ENCODE measurements at places on chromosomes 3 and 15.
A peak's percentile ranks its signal among the peaks of the same experiment; 100 is the strongest.

- no peak for DNase-seq
Measured at GRCh38 chr3:177538048-177538749, 340.9 kb upstream of the TBL1XR1 start.

DNA sequence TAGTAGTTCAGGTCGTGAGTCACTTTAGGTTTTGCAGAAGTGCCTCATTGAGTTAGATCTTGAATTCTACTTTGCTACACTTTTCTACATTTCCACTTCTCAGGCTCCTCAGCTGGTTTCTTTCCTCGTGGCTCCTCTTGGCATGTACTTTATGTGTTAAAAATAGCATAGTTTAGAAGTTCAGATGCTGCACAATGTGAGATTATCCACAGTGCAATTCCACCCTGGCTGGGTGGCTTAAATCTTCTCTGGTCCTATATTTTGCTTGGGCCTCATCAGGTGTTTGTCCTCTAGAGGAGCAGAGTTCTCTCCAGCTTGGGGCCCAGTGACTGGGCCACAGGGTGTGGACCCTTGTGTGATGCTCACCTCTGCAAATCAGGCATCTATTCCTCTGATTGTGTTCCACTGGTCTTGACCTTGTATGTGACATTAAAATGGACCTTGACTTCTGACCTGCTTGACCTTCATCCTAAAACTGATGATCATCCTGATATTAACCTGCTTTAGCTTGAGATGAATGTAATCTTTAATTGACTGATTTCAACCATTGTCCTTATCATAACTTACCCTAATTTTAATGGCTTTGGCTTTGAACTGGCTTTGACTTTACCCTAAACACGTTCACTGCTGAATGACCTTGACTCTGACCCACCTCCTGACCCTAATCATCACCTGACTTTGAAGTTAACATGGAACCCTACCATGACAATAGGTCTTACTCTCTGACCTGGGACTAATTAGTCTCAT is 63.9 kb upstream of the ACAD9 start:
- DNase-seq = no peak

- no peak for DNase-seq
Measured at GRCh38 chr3:113764698-113765097, 17.9 kb downstream of the ATP6V1A start.

DNA sequence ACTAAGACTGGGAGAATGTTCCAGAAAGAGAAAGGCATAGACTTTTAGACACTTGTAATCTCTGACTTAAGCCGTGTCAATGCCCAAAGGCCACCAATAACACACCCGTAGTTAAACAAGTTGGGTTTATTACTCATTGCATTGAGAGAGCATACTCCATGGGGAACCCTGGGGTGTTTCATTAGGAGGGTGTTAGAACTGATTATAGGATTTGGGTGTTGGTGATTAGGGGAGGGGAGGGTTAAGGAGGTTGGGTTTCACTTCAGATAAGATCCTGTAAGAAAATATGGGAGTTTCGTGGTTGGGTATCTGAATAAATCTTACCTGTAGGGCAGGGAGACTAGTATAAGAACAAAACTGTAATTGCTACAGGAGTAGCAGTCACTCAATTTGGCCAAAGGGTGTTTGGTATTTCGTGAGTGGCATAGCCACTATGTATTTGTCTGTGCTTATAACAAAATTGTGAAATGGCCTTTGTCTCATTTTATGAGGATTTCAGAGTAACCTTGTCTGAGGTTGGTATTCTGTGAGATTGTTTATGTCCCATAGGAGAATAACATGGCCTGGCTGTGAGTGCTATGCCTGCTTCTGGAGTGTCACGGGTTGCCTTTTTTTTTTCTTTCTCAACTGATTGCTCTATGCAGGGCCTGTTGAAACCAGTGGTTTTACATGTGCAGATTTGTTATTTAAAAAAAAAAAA is 2.9 kb downstream of the HACD3 start:
- DNase-seq = no peak

- DNase-seq = no peak
Measured at GRCh38 chr3:190865828-190866227, 3.3 kb upstream of the GMNC start.

DNA sequence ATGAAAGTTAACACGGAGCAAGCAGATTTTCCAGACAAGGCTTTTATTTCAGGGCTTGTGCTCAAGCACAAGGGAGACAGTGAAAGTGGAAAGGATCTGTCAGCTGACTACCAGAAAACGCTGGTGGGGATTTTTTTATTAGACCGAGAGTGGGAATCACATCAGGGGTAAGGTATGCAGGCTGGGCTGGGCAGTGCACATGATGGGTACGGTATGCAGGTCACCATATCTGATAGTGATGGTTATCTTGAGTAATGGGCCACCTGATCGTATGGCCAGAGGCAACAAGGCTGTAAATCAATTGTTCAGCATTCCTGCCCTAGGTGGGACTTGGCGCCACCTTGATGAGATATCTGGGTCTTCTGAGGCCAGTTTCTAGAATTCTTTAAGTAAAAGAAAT is 36.9 kb upstream of the PIAS1 start:
- DNase-seq = no peak

DNA sequence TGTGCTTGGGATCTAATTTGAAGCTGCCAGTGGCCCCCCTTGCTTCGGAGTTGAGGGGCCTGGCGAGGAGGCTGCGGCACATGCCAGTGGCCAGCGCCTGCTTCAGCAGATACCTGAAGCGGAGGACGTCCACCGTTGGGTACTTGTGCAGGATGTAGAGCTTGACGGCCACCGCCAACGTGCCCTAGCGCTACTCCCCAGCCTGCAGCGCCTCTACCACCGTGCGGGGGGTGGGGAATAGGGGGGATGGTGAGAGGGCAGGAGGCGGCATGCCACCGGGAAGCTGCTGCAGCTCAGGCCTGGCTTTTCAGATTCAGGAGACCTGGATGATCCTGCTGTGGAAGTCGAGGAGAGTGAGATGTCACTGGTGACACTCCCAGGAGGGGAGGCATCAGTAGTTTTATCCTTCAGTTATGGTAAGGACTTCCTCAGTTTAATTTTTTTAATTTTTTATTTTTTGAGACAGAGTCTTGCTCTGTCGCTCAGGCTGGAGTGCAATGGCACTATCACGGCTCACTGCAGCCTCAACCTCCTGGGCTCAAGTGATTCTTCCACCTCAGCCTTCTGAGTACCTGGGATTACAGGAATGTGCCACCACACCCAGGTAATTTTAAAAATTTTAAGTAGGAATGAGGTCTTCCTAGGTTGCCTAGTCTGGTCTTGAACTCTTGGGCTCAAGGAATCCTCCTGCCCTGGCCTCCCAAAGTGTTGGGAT is 150.6 kb upstream of the FRMD4B start:
- DNase-seq = no peak

- no peak for DNase-seq
Measured at GRCh38 chr3:61594144-61594963, 33.0 kb downstream of the PTPRG start.

DNA sequence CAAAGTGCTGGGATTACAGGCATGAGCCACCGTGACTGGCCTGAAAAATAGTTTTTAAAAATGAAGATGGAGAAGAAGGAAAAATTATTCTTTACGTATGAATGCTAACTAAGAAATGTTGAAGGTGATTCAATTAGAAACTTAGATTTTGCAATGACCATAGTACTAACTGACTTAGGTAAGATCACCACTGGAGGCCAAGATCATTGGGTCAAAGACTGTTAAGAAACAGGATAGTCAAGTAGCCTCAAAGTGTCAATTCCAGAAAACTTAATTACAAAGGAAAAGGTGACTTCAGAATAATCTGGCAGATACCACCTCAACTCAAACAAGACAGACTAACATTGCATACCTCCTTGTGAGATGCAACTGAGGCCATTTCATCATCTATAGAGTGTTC is 119.3 kb downstream of the FRMD4B start:
- no peak for DNase-seq

- DNase-seq = no peak
Measured at GRCh38 chr3:177604181-177604580, 406.9 kb upstream of the TBL1XR1 start.

DNA sequence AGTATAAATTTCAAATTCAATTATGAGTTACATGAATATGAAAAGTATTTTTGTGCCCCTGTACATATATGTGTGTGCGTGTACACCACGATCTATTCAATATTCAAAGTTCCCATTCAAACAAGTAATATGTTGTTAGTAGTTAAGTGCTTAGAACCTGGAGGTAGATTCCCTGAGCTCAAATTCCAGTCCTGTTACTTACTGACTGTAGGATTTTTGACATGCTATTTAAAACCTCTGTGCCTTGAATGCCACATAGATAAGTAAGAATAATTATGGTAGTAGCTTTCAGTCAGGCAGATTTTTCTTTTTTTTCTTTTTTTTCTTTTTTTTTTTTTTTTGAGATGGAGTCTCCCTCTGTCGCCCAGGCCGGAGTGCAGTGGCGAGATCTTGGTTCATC is 53.3 kb upstream of the CMSS1 start:
- DNase-seq = no peak

GRCh38 chr3:53147151-53147902 is 13.7 kb upstream of the PRKCD start:
- no peak for DNase-seq

DNA sequence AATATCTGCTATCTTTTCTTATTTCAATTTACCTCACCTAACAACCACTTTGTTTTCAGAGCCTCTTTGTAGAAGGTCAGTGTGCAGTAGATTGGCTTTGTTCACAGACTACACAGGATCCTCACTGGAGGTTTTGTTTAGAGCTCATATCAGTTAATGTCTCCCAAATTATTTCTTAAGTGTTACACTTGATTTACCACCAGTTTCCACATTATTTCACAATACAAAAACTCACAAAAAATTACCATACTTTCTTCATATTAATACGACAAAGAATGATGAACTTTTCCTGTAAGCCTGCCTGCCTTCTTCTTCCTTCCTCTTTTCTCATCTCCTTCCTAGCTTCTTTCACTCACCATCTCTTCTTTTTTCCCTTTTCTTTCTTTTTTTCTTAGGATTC is 133.3 kb downstream of the ALCAM start:
- no peak for DNase-seq

DNA sequence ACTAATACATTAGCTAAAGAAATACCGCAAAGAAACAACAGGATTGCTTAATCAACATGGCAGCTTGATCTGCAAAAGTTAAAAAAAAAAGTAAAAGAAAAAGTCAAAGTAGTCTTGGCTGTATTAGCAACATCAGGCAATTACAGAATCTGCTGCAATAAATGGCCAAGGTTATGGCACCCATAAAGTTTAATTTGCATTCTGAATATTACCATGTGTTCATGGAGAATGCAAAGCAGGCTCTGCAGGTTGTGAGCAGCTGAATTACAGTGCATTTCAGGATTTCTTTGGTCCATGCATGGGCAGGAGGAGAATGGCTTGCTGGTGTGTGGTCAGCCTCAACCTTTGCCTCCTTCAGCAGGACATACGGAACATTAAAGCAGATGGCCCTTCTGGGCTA is 199.1 kb upstream of the AZI2 start:
- no peak for DNase-seq

- DNase-seq = no peak
Measured at GRCh38 chr3:99938270-99938911, 120.7 kb downstream of the CMSS1 start.

GRCh38 chr3:171770689-171771620 is 39.3 kb downstream of the PLD1 start:
- DNase-seq = no peak

GRCh38 chr15:70314688-70315087 is 217.0 kb upstream of the TLE3 start:
- no peak for DNase-seq

- no peak for DNase-seq
Measured at GRCh38 chr3:152518346-152518745, 249.6 kb downstream of the MBNL1 start.

- DNase-seq = no peak
Measured at GRCh38 chr15:69868756-69869155, 229.0 kb downstream of the TLE3 start.

GRCh38 chr3:73504239-73504638 is 120.5 kb downstream of the PDZRN3 start:
- no peak for DNase-seq

- no peak for DNase-seq
Measured at GRCh38 chr15:69719527-69720240, 267.1 kb downstream of the RPLP1 start.

GRCh38 chr3:117019082-117019713 is 309.6 kb downstream of the TUSC7 start:
- peak; percentile 48 for DNase-seq

DNA sequence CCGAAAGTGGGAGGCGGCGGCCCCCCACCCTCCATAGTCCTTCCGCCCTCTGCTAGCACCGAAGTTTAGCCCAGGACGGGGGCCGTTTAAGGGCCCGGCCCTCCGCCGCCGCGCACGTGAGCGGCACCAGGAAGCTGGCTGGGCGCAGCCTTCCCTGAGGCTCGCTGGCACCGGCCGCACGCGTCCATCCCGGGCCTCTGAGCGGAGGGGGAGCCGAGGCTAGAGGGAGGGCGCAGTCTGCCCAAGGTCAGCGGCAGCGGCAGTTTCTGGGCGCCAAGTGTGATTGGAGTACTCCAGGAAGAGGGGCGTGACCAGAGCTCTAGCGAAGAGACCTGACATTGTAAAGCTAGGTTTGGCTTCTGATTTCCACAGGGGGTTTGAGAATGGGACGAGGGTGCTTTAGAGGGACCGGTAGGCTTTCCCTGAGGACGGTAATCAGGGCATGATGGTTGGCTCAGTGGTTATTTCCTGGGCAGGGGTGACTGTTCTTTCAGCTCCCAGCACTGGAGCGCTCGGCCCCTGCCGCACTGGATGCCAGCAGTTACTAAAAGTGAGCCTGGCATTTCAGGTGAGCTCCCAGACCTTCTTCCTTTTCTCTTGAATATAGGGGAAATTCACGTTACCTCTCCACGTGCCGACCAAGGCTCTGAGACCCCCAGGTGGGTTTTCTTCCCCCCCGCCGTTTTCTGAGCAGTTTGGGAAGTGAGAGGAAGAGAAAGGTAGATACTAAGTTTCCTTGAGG is 853 bp downstream of the TEX264 start:
- peak; percentile 49 for DNase-seq

- peak; percentile 69 for DNase-seq
Measured at GRCh38 chr15:45162771-45163507, 24.8 kb downstream of the SHF start.

DNA sequence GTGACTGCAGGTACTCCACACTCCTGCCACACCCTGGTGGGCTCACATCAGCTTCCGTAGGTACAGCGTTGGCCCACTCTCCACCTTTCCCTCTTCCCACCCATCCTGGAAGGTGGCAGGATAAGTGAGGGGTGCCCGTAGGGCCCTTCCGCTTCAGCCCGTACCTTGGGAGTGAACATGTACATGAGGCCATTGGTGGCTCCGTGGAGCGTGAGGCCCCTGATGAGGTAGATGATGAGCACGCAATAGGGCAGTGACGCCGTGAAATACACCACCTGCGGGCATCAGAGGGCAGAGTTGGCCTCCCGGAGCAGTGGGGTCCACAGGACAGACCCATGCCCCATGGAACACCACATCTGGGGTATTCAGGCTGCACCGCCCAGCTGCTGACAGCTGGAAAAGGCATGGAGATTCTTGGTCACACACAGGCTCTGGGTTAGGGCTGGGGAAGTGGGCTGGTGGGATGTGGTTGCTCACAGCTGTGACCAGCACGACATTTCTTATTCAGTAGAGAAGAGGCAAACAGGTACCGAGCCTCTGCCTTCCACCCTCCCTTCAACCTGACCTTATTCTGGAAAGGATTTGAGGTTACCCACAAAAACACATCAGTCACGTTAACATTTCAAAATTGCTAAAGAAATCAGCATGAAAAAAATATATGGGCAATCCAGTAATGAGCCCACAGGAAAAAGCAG is 23.8 kb downstream of the SLC6A20 start:
- no peak for DNase-seq

GRCh38 chr3:25460751-25461150 is 32.7 kb downstream of the RARB start:
- DNase-seq = no peak
